Lung microvascular endothelial cell (primary cell): ENCODE measurements at places on chromosomes 6 and 20. TPM values are rescaled to one million over a fixed set of nuclear protein-coding genes. Genes with fewer than 3 reads are reported as not detected.

DNA sequence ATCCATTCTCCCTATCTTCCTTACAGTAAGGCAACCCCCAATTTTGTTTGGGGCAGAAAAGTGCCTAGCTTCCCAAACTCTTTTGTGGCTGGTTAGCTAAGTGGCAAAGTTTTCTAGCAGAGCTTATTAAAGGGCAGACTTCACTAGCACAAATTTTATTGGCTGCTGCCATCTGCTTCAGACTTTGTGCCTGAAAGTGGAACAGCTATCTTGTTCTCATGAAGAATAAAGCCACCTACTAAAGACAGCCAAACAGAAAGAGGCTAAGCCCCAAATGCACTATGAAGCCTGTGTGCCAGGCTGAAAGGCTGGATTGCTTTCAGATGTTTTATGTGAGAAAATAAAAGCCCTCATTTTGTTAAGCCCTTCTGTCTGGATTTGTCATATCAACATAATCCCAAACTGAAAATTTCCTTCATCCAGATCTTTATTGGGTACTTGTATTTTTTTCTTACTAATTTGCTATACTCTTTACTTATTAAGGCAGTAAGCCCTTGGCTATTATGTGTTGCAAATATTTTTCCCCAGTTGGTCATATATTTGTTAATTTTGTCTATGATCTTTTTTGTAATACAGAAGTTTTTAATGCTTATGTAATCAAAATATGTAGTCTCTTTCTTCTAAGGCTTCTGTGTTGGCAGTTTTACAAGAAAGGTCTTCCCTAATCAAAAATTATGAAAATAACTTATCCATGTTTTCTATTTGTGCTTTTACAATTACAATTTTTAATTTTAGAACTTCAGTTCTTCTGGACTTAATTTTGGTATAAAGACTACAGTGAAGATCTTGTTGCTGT is 191.1 kb downstream of the TASP1 start:
- no peak for DNase-seq

MTHFD1L gene
- 30.3 and 45.6 TPM in 2 replicates for total RNA-seq

OR2J3 gene
- total RNA-seq: not detected in 2 replicates

GRCh38 chr6:120816794-120817193 is 517.5 kb downstream of the TBC1D32 start:
- no peak for DNase-seq

GRCh38 chr6:144462058-144462457 is 176.9 kb downstream of the UTRN start:
- no peak for DNase-seq

RBPJL gene
- total RNA-seq: not detected in 2 replicates

PPP1R14C gene
- not detected in 2 replicates for total RNA-seq

MAS1 gene
- not detected in 2 replicates for total RNA-seq

HEY2 gene
- 0.22 TPM in 1 of 2 replicates, not detected in the other for total RNA-seq

PNLDC1 gene
- total RNA-seq: not detected in 2 replicates

GRCh38 chr6:27874016-27874415 is 38.2 kb downstream of the OR2B2 start:
- DNase-seq: no peak

- DNase-seq: peak; percentile 6
These were observed 7.8 kb upstream of the APMAP start for GRCh38 chr20:25000268-25000801.

SLC26A8 gene
- total RNA-seq: not detected in 2 replicates

CST2 gene
- not detected in 2 replicates for total RNA-seq

DNA sequence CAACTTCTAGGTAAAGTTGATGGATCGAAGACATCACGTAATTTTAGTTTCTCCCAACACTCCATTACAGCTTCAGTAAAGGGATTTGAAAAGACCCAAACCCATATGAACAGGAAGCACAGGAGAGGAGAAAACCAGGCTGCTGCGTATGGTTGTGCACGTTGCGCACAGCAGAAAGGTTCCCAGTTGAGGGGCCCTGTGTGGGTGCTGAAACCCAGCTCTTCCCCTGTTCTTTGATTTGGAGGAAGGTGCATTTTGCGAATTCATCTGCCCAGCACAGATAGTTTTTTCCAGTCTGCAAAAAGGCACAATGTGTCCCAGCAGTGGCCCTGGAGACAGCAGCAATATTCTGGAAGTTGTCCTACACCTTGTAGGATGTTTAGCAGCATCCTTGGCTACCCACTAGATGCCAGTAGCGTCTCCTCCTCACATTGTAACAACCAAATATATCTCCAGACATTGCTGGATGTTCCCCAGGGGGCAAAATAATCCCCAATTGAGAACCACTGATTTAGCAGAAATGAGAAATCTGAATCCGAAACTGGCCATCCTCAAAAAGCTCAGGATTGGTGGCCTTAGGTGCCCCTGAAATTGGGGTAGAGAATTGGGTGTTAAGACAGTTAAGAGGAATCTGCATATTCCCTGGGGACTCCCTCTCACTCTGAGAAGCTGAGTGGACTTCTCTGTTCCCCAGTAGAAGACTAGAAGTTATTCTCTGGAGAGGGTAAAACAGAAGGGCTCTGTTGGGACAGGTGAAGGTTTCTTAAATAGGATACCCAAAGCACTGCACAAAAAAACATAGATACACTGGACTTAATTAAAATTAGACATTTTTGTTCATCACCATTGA is 12.2 kb downstream of the SUN5 start:
- no peak for DNase-seq

GRCh38 chr20:22223236-22223635 is 361.1 kb downstream of the FOXA2 start:
- DNase-seq: no peak

GRCh38 chr20:2697768-2698167 is 5.2 kb downstream of the EBF4 start:
- no peak for DNase-seq

DNA sequence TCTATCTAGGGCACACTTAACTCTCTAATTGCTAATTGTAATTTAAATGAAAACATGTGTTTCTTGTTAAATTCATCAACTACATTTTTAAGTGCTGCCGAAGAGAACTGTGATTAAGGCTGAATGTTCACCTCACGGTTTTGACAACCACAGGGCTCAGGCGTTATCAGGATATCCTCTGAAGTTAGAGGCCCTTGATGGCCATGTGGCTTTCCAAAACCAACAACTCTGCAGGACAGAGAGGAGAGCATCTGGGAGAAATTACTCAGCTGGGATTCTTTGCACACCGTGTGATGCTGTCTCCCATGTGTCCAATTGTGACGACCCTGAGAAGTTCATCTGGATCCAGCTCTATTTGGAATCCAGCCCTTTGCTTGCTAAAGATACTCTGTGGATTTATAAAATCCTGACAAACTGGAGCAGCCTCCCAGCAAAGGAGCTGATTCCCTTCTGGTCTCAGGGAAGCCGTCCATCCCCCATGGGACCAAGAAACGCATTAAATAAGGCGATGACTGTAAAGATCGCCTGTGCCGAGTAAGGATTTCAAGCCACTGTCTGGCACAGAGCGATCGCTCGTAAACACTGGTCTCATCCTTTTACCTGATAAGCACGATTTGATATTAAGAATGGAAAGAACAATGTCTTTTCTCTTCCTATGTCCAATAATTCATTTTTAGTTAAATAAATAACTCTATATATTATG is 401.1 kb downstream of the CD83 start:
- DNase-seq: no peak

GLP1R gene
- not detected in 2 replicates for total RNA-seq

DNA sequence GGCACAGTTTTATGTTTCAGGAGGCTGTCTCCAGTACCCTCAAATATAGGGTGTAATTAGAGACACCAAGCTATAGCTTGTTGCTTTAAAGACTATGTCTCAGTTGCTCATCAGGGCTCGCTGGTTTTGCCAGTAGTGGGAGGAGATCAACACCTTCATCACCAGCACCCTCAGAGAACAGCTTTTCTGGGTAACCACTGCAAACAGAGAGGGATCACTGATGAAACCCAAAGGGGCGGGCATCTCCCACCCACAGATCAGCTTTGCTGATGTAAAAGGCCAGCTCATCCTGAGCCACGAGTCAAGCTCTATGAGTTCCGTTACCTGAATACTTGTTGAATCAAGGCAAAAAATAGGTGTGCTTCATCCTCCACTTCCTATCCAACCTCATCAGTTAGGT is 187.7 kb downstream of the AIG1 start:
- no peak for DNase-seq

PROCR gene
- total RNA-seq: 169 and 328 TPM in 2 replicates

DNA sequence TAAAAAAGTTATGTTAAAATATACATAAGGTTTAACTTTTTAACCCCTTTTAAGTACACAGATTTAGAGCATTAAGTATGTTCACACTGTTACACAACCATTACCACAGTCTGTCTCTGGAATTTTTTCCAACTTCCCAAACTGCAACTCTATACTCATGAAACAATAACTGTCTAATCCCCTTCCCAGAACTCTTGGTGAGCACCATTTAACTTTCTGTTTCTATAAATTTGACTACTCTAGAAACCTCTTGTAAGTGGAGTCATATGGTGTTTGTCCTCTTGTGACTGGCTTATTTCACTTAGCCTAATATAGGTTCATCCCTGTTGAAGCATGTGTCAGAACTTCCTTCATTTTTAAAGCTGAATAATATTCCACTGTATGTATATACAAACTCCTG is 98.1 kb downstream of the MAP3K7 start:
- DNase-seq: no peak

DNA sequence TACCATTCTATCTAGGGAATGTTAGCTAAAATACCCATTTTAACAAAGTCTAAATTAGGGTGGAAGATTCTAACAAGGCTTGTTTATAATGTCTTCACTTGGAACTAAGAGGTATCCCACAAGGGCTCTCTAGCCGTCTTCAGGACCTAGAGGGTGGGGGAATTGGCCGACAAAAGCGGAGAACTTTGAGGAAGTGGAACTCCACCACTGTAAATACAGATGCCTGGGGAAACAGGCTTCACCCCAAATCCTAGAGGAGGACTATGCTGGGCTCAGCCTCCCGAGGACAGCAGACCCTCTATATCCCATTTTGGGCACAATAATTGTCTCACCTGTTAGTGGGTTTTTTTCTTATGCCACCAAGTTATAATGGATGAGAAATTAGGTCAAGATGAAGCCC is 58.0 kb upstream of the TFB1M start:
- DNase-seq: no peak

- DNase-seq: no peak
These were observed 72.7 kb downstream of the SRC start for GRCh38 chr20:37418591-37419109.

CLPSL1 gene
- not detected in 2 replicates for total RNA-seq

DNA sequence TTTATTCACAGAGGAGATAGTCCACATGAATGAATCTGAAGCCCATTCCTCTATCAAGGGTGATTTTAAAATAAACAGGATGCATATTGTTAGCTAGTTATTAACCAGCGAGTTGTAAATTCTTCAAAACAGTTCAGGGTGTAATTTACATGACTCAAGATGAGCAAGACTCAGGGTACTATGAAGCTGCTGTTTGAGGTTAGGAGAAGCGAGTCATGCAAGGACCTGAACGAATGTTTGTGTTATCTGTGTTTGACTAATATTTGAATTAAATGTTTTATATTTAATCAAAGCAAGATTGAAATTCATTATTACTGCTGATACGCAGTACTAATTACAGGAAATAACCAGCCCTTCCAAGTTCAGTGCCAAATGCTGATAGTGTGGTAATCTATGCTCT is 191.1 kb downstream of the SAMD5 start:
- peak; percentile 53 for DNase-seq

PACRG gene
- 0.20 and 0.22 TPM in 2 replicates for total RNA-seq

DNA sequence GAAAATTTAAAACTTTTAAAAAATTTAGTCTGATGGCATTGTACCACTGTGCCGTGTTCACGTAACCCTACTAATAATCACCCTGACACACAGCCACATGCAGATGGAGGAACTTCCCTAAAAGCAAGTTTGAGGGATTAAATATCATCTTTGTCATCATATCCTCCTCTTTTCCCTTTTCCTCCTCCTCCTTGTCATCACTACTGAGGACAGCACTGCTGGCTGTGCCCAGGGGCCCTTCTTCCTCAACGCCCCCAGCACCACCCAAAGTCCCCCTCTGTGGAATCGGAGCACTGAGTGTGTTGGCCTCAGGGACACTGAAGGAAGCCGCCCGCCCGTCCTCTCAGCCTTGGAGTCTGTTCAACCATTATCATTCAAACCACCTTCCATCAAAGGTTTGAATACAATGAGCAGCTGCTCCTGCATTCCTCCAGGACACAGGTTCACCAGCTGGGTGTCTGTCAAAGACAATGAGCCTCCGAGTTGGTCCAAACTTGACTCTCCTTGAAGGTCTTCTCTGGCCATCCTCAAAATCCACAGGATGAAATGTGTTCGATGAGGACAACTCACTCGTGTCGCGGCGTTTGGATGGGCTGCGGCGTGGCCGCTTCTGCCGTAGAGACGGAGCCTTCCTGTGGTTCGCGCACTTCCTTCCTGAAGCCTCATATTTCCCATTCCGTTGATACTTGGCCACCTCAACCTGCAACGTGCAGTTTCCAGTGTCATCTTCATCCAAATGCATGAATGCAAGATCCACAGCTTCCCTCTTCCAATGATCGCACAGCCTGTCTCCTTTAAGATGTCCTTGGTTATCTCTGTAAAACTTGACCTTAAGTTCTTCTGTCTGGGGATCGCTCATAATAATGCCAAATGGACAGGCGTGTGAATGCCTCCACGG is 23.3 kb downstream of the NQO2 start:
- peak; percentile 48 for DNase-seq

IP6K3 gene
- not detected in 2 replicates for total RNA-seq

DNA sequence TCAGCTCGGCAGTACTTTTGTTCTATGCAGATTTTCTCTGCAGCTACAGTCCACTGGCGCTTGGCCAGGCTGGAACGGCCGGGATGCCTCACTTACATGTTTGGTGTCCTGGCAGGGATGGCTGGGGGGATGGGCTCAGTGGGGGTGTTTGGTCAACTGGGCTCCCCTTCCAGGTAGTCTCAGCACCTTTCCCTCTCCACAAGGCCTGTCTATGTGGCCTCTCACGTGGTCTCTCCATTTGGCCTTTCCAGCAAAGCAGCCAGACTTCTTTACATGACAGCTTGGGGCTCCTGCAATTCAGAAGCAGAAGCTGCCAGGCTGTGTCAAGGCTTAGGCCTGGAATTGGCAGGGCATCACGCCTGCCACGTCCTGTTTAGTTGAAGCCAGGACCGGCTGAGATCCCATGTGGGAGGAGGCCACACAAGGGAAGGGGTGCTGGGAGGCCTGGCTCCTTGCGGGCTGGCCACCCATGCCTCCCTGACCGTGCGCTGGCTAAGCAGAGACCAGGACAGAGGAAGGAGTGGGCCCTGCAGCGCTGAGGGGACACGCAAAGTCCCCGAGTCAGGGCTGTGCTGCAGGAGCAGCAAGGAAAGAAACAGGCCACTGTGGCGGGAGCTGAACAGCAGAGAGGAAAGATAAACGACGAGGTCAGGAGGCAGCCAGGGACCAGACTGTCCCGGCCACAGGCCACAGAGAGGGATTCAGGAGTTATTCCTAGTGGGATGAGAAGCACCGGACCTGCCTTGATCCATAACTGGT is 38.9 kb downstream of the MGME1 start:
- DNase-seq: no peak

GRCh38 chr6:119250036-119250435 is 99.5 kb downstream of the MAN1A1 start:
- DNase-seq: no peak

DNA sequence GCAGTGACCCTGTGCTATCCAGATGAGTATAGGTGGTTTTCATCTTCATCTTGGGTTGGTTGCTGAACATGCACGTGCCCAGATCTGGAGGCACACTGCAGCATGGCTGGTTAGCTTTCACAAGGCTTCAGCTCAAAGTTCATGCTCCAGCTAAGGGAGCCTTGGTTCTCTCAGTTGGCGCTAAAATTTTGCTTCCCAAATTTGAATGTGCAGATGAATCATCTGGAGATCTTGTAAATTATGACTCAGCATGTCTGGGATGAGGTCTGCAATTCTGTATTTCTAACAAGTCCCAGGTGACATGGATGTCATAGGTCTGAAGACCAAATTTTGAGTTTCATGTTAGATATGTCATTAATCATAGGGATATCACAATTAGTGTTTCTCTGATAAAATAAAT is 230.8 kb downstream of the FOXA2 start:
- DNase-seq: no peak
